Liver (tissue), 10 donors: ENCODE measurements at places on chromosomes 13 and 19.

DNA sequence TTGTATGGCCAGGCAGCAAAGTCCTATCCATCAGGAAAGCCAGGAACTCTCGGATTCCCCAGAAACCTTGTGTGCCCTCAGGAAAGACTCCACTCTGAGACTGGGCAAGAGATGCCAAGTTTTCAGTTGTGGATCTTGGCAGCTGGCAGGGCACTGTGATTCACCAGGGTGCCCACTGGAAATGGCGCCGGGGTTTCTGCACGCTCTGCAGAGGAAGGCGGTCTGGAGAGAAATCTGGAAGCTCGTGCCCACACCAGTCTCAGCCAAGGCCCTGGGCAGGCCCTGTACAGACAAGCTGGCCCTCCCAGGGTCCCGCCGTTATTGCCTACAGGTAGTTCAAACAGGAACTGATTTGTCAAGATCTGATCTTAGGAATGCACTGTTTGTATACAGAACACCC, 4.9 kb downstream of the NAPA start:
- DNase-seq = no peak

- DNase-seq = no peak
Observed at GRCh38 chr19:15136234-15136954, 29.2 kb downstream of the SYDE1 start.

DNA sequence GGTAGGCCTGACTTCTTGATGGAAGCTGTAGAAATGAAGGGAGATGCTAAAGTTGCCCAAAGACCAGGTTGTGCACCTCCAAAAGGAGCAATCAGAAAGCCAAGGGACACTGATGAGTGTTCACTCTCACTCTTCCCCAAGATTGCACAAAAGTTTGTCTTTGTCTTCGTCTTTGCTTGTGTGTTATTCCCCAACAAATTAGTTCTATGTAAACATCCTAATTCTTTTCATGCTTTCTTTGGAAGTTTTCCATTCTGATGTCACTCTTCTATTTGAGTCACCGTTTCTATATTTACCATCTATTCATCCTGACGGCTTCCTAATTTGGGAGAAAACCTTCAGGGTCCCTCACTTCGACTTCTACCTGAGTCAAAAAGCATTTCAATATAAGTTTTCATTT, 3.7 kb upstream of the TMEM272 start:
- no peak for DNase-seq

DNA sequence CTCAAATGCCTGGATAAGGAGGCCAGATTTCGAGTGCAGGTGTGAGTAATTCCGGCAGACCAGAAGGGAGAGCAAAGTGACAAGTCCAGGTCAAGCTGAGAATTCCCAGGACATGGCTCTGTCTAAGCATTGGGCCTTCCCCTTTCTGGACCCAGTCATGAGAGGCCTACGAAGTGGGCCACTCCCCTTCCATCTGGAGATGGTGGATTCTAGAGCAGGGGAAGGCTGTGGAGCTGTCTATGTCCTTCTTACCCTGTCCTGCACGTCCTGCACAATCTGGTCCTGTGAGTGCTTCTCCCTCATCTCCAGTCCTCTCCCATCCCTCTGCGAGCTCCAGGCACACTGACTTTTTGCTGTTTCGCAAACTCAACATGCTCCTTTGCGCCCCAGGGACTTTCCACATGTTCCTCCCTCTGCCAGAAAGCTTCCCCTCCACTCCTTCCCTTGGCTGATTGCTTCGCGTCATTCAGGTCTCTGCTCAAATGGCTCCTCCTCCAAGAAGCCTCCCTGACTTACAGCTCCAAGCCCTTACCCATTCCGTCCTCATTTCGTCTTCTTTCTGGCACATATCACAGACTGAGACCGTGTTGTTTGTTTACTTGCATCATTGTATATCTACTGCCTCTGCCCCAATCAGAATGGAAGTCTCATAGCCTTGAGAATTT, 193.2 kb downstream of the URI1 start:
- no peak for DNase-seq

DNA sequence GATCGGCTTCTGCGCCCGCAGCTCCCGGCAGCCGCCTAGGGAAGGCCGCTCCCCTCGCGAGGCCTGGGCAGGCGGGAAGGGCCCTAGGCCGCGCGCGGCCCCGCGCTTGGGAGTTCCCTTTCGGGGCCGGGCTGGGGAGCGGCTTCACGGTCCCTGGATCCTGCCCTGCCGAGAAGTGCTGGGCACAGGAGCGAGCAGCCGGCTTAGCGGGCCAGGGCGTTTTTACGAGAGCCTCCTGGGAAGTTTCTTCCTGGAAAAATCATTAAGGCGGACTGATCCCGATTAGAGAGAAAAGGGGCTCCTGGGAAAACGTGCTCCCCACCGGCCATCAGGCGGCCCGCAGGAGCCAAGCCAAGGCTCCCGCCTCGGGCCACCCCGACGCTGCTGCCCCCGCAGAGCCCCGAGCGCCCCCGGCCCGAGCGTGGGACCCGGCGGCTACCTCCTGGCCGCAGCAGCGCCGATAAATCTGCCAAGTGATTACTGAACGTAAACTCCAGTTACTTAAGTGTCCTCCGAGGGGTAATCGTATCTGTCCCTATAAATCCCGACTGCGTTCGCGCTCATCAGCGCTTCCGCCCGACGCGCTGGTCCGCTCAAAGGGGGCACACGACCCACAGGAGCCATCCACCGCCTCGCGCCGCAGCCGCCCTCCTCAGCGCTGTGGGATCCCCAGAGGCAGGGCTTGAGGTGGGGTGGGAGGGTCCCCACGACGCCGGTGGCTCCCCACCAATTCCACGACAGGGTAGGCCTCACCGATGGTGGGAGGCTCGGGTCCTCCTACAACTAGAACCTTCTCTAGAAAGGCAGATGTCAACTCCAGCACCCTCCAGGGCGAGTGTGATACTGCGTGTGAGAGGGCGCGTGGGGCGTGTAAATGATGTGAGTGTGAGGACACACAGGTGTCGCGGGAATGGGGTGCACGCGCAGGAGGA, 2.8 kb downstream of the ZIC5 start:
- no peak for DNase-seq

- no peak for DNase-seq
Observed at GRCh38 chr13:60837806-60838205, 440.8 kb downstream of the TDRD3 start.

- DNase-seq = no peak
Observed at GRCh38 chr19:10193790-10194499, 808 bp downstream of the DNMT1 start.

GRCh38 chr13:50236898-50237318, 221.7 kb downstream of the KCNRG start:
- DNase-seq = no peak

GRCh38 chr19:13029893-13030292, 34.6 kb downstream of the NFIX start:
- no peak for DNase-seq

DNA sequence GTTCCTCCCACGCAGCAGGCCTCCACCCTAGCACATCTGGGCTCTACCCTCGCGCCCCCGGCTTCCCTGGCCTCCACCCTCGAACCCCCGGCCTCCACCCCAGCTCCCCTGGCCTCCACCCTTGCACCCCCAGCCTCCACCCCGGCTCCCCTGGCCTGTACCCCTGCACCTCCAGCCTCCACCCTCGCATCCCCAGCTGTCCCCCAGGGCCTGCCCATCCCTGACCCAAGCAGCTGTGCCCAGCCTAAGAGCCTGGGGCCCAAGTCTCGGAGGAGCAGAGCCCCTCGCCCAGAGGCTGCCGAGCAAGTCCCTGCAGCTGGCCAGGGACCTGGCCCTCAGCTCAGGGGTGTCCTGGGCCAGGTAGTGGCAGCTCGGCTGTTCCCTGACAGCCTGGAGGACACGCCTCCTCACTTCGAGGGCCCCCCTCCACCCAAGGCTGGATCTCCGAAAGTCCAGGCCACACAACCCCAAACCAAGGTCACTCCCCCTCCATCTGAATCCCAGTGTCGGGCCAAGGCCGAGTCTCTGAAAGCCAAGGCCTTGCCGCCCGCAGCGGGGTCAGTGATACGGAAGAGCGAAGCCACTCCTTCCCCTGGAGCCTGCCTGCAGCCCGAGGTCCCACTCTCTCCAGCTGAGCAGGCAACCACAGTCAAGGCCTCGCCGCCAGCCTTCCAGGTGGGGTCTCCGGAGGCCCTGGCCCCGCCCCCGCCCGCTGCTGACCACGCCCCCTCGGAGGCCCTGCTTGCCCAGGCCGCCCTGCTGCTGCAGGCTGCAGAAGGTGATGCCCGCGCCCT, 7.9 kb upstream of the ARHGAP33 start:
- DNase-seq = peak; percentile 55
